ENCODE measurements at places on chromosomes 6 and 20.

GRCh38 chr6:3808759-3809514 is 40.2 kb upstream of the FAM50B start:
- DNase-seq: no peak

DNA sequence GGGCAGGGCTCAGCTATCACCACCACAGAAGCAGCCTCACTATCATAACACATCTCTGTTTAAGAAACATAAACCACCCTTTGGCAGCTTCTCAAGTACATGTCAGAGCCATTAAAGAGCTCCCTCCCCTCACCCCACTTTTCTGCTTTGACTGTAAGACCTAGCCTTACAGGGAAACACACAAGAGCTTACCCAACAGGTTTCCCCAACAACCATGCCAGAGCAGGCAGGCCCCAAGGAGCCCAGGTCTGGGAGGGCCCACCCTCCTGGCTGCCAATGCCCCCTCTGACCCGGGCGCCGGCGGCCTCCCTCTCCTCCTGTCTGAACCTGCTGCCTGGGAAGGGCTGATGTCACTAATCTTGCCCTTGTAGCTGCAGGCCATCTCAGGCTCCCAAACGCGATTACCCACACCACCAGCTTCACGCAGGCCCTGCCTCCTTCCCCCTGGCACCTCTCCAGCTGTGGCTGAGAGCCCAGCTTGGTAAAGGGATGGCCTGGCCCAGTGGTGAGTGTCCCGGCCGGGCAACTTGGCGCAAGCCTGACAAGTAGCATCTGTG is 402.0 kb downstream of the MAFB start:
- no peak for DNase-seq

GRCh38 chr6:41921712-41921998 is 356 bp downstream of the BYSL start:
- DNase-seq: no peak

- DNase-seq: no peak
Observed at GRCh38 chr6:119325559-119326265, 23.8 kb downstream of the MAN1A1 start.

GRCh38 chr6:85058806-85059205 is 294.4 kb upstream of the TBX18 start:
- no peak for DNase-seq
